ENCODE measurements at places on chromosomes 16 and 17.

DNA sequence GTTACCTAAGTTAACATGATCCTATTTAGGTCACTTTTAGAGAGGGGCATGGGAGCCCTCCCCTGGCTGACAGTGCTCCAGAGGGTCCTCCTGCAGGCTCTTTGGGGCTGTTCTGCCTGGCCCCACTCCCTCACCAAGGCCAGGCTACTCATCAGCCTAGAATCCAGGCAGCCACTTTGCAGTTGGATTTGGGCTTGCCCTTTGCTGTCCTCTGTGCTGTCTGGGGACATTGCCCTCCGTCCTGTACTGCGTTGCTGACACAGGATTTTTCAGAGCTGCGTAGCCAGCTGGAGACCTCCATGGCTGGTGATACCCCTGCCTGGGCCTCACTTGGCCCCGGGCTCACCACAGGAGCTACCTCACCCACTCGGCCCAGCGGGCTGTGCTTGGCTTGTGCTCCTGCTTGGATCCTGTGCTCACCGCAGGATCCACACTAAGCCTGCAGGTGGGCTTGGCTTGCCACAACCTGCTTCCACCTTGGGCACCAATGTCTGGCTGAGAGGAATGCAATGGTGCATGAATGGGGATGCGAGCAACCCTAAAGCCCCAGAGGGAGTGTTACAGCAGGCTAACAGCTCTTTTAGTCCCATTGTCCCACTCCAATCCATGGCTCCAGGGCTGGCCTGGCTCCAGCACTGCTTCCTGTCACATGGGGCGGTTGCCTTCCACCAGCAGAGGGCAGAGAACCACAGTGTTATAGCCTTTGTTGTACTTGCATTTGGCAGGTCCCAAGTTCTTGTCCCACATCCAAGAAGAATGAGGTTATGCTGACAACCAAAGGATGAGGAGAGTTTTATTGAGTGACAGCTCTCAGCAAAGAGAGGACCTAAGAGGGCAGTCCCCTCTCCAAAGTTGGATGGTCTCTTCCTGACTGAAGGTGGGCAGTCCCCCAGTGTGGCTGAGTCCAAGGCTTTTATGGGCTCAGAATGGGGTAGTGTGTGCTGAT is 21.5 kb downstream of the CCL4 start:
- DNase-seq = no peak

DNA sequence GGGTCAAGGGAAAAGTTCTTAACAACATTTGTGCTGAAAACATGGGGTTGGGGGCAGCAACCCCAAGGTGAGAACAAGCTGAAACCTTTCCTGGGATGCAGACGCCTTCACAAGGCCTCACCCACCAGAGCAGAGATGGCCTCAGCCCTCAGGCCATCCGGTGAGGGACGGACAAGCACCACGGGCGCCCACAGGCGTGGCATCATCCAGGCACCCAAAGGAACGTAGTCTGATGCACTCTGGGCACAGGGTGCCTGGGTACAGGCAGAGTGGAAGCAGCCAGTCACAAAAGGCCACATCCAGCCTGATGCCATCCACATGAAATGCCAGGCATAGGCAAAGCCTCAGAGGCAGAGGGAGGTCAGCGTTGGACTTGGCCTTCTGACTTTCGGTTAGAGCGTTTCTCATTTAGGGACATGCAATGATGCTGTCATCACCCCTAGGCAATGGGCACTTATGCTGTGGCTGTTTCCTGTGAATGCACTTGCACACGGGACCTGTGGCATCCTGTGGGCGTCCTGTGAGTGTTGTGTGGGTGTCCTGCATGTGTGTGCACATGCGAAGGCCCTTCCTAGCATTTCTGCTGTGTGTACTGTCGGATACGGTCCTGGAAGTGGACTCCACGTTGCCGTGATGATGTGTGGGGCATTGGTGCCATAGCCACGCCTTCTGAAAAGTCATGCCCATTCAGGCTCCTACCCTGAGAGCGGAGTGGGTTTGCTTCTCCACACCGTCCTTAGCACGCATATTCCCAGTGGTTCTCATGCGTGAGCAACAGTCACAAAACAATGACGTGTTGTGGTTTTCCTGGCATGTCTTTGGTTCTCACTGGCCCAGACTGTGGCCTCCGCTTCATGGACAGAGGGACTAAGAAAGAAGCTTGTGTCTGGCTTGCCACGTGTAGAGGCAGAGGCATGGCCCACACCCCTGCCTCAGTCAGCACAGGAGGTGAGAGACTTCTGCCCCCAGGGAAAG is 52.7 kb upstream of the ZNF469 start:
- DNase-seq = no peak

GRCh38 chr17:78144147-78144719 is 2.0 kb upstream of the C17orf99 start:
- DNase-seq = peak; percentile 93

DNA sequence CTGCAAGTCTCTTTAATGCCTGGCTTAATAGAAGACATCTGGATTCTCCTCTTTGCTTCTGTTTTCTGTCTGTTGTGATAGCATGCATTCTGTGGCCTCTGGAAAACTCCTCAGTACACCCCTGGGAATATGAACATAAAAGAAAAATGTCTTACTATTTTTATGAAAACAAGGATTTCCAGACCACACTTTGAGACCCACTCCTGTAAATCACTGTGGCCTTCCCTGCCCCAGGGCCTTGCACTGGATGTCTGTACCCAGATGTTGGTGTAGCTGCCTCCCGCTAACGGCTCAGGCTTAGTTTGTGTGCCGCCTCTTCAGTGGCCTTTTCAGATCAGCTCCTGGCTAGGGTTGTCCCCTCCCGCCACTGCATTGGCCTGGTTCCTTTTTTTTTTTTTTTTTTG is 126.6 kb downstream of the SOCS1 start:
- DNase-seq = peak; percentile 65

GRCh38 chr16:89096768-89097391 is 3.2 kb downstream of the ACSF3 start:
- no peak for DNase-seq

GRCh38 chr17:81987161-81987770 is 9.8 kb downstream of the ASPSCR1 start:
- no peak for DNase-seq

- no peak for DNase-seq
Measured at GRCh38 chr16:85561248-85562092, 51.7 kb upstream of the GSE1 start.

DNA sequence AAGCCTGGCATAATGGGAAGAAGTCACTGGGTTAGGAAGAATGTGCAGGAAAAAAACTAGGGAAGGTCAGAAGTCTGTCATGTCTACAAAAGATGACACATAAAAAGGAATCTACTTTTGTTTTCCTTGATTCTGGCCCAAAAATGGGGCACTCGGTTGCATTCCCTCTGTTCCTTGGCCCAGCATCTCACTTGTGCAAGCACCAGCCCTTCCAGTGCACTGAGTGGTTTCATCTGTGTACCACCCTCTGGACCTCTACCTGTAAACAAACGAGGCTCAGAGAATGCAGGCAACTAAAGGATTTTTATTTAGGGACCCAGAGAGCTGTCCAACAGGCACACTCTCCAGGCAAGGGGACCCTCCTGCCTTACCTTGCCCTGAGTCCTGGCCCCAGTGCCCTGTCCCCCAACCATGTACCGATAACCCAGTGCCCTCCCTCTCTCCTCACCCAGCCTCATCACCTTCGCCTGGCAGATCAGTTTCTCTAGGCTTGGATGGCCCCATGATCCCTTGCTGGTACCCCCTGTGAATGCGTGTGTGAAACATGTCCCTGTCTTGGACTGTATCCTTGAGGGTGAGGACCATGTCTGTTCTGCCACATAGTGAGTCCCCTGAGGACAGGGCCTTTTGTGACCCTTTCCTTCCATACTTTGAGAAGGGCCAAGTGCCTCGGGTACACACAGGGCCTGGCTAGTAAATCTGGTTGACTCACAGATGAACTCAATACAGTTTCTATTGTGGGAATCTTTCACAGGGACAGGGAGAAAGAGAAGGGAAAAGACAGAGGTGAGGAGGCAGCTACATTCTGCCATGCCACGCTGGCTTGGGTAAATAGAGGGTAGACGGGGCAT is 13.3 kb downstream of the NXPH3 start:
- DNase-seq = no peak

DNA sequence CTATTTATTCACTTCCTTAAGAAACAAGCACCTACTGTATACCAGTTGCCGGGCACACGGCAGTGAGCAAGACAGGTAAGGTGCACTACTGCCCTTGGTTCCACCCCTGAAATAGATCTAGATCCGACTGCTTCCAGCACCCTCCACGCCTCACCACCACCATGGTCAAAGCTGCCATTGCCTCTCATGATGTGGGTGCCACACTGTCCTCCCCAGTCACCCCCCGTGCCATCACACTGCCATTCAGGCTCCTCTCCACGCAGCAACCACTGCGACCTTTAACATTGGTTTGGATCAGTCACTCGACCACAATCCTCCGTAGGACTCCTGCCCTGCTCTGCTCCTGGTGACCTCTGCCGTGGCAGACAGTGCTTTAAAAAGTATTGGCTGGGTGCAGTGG is 226.8 kb downstream of the CPPED1 start:
- DNase-seq = no peak

- DNase-seq = no peak
Measured at GRCh38 chr16:25553711-25554436, 137.9 kb upstream of the HS3ST4 start.

DNA sequence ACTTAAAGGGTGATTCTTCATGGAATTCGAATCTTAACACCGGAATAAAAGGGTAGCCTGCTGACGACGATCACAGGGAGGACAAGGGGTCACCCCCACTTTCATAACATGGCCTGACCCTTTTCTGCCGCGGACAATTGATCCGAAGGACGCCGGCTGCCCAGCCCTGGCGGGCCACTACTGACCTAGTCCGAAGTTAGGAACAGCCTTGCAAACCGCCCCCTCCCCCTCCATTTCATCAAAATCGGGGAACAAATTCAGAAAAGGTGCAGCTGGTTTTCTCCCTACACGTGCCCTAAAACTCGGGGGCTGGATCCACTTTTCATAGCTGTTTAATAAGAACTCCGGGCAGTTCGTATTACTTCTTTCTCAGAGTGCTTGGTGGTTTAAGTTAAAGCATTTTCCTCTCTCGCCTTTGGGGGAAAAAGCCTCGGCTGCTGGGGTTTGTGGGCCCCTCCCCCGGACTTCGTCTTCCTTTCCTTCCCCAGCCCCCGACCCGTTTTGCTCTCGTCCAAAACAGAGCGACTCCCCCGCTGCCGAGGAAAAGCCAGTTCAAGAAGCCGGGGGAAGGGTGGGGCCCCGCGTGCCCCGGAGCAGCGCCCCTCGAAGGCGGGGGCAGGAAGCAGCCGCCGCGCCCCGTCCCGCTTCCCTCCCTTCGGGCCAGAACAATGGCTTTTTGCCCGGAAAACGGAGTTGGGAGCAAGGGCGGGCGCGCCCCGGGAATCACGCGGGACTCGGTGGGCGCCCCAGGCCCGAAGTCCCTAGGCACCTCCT is 641 bp upstream of the CBX2 start:
- DNase-seq = no peak

DNA sequence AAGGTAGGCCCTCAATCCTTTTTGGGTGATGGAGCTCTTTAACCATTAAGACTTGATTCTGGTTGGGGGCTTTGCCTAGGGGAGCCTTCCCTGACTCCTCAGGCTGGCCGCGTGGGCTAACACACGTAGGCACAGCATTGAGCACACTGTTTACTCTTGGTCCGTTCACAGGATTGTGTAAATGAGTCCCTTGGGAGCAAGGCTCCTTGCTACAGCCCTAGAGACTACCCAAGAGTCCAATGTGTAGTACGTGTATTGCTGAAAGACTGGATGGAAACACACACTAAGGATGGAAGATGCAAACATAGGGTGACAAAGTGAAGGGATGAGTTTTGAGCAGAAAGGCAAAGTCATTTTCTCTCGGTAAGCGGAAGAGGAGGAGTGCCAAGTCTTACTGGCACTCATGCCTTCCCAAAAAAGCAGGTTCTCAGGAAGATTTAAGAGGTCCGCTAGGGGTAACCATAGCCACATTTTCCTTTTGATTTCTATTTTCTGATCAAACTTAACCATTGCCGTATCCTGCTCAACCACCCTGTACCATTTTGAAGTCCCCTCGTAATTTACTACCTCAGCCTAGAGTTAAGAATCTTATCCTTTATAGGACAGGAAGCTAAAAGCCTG is 911 bp upstream of the ITGA2B start:
- DNase-seq = no peak

- no peak for DNase-seq
Measured at GRCh38 chr16:47507701-47508100, 46.6 kb downstream of the PHKB start.

GRCh38 chr16:62755938-62756337 is 719.7 kb upstream of the CDH8 start:
- DNase-seq = no peak

- no peak for DNase-seq
Measured at GRCh38 chr17:65593092-65593854, 31.8 kb upstream of the AXIN2 start.

DNA sequence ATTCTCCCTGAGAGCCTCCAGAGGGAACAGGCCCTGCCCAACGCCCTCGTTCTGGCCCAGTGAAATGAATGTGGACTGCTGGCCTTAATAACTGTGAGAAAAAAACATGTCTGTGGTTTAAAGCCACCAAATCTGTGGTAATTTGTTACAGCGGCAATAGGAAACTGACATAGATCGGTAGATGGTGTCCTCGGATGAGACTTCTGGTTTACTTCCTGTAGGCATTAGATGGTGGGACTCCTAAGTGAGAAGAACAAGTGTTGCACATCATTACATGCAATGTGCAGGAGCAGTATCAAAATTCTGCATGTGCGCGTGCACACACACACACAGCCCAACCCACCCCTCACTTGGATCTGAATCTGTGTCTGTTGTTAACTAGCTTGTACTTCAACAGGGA is 42.0 kb downstream of the CDK5R1 start:
- no peak for DNase-seq
